ENCODE measurements at places on chromosomes 1 and 21. TPM values are rescaled to one million over a fixed set of nuclear protein-coding genes. Genes with fewer than 3 reads are reported as not detected.

GRCh38 chr1:84701376-84701775, 11.1 kb upstream of the SSX2IP start:
- DNase-seq: no peak

GRCh38 chr1:59484096-59484495, 187.2 kb downstream of the FGGY start:
- DNase-seq: no peak

- DNase-seq: no peak
Observed at GRCh38 chr1:161160671-161161145, 1.4 kb downstream of the USP21 start.

DNA sequence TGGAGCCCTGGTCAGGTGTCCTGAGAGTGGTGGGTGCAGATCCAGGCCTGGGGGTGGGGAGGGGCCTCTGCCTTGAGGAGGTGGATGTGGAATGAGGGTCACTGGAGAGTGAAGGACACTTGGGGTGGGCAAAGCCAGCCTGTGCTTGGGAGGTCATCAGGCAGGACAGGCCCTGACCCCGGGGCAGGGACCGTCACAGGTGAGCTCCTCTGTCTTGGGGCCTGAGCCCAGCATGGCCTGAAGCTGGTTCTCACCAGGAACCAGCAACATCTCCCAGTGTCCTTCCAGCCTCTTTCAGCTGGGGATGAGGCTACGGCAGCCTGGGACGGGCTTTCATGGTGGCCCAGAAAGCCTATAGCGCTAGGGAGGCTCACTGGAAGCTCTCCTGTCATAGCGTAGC, 831 bp upstream of the KRTAP10-2 start:
- no peak for DNase-seq

GRCh38 chr1:180131510-180131909, 23.2 kb upstream of the QSOX1 start:
- peak; percentile 71 for DNase-seq

GRCh38 chr1:234008591-234008990, 104.1 kb downstream of the SLC35F3 start:
- DNase-seq: no peak

- DNase-seq: peak; percentile 33
Observed at GRCh38 chr1:3814771-3815561, 18.7 kb upstream of the LRRC47 start.

ADAMTSL4 gene
- total RNA-seq: 164 TPM

DNA sequence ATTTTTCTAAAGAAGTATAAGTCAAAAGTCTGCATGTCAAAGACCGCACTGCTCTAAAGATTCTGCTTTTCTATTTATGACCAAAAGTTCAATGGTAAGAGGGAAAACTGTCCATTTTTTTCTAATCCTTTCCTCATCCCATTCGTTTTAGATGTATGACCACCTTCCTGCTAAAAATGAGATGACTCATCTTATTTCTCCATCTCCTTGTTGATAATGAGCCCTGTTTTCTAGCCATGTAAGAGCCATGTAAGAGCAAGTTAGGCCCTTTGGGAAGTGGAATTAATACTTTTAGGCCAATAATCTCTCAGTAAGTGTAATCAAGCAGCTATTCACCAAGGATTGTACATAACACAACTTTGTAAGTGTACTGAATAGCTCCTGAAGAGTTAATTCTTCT, 475.6 kb upstream of the B3GALT2 start:
- DNase-seq: no peak

BACH1 gene
- total RNA-seq: 148 TPM

GRCh38 chr1:117275055-117275454, 64.3 kb upstream of the VTCN1 start:
- DNase-seq: no peak

DNA sequence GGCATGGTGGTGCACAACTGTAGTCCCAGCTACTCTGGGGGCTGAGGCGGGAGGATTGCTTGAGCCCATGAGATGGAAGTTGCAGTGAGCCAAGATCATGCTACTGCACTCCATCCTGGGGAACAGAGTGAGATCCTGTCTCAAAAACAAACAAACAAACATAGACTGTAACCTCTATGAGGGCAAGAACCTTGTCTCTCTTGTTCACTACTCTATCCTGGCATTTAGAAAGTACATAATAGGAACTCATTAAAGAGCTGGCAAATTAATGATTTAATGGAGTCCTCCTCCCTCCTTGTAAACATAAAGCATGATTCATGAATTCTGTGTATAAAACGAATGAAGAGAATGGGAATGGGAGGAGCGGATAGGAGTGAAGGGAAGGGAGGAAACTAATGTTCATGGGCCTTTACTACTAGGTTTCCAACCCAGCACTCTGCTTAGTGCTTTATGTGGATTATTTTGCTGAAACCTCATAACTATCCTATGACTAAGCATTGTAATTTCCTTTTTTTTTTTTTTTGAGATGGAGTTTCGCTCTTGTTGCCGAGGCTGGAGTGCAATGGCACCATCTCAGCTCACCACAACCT, 8.6 kb downstream of the LMOD1 start:
- DNase-seq: no peak

GRCh38 chr1:27726173-27727044, 648 bp downstream of the FAM76A start:
- peak; percentile 80 for DNase-seq

RIMS3 gene
- 4.6 TPM for total RNA-seq

DNA sequence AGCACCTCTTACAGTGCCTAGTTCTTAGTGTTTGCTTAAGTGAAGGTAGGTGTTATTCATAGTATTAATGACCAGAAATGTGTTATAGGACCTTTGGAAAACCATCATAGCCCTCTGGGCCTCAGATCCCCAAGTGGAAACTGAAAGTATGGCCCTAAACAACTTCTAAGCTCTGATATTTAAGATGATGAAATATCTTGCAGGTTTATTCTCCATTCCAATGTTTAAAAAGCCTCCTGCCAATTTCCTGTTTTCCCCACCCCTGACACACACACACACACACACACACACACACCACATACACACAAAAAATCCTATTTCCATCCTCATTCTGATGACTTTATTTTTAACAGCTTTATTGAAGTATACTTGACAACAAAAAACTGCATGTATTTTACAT, 108.2 kb downstream of the DIRAS3 start:
- DNase-seq: no peak

SDHB gene
- total RNA-seq: 79.8 TPM

CRNN gene
- not detected for total RNA-seq

DNA sequence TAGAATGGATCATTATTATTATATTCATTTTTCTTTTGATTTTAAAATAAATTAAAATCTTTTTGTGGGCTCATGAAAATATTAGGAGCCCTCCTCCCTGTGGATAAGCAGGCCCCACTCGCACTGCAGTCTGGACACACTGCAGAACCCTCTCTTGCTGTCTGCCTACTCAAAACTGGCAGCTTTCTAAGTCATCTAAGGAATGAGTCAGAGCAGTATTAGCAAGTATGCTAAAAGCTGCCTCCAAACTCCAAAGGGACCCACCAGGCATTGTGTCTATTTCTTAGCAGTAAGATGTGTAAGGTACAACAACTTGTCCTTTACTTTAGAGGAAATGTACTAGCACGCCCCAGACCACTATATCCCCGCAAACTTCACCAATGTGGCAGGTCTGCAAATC, 108.8 kb downstream of the SYF2 start:
- DNase-seq: no peak

- no peak for DNase-seq
Observed at GRCh38 chr1:112040891-112041740, 51.6 kb upstream of the KCND3 start.

C8A gene
- not detected for total RNA-seq

MPL gene
- 0.65 TPM for total RNA-seq

DNA sequence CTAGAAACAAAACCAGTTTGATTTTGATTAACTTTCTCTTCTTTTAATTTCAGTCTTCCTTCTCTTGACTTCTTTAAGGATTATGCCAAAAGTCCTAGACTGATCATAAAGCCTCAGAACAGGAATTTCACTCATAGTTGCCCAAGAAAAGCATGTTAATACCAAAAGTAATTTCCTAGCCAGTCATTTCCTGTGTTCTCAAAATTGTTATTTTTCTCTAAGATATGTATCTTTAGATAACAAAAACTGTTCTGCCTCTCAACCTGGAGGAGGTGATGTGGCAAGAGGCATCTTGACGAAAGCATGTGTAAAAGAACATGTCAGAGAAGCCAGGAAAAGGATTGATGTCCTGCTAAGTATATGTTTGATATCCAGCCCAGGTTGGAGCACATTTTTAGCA, 78.0 kb upstream of the IPO9 start:
- DNase-seq: no peak

GRCh38 chr1:117780687-117781475, 148.5 kb downstream of the GDAP2 start:
- DNase-seq: no peak

- DNase-seq: no peak
Observed at GRCh38 chr21:40299451-40299850, 432.2 kb downstream of the PCP4 start.

DNA sequence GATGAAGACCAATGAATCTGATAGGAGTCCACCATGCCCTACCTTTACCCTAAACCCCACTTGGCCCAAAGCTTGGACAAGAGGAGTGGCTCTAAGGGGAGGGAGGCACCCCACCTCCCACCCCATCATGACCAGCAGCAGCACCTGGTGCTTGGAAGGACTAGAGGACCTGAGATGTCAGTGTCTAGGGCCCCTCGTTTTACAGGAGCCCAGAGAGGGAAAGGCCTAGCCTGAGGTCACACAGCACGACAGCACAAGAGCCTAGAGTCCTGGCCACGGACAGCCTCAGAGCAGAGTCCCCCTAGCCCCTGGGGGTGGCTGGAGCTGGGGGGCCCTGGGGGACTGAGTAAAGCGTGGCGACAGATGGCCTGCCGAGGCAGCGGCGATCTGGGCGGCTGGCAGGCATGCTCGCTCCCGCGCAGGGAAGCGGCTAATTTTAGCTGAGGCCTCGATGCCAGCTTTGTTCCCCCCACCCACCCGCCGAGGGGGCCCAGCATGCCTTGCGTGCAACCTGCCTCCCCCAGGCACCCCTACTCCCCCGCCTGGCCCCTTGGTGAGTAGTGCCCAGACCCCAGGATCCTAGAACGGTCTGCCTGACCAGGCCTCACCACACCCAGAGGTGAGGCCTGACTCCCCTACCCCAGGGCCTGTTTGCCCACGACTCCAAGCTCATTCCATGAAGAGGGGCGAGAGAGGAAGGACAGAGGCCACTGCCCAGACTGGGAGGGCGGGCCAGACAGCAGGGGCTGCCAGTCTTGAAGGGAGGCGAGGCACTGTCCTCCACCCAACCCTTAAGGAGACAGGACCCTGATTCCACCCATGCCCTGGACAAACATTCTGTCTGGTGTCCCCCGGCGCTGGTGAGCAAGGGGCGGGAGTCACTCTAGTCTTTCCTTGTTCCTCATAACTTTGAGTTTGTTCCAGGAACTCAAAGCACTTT, 39.0 kb downstream of the AHDC1 start:
- no peak for DNase-seq

GRCh38 chr1:230105754-230106625, 39.0 kb downstream of the GALNT2 start:
- no peak for DNase-seq

EXO1 gene
- total RNA-seq: 1.4 TPM

IL19 gene
- not detected for total RNA-seq

GRCh38 chr21:43274022-43274945, 105.5 kb downstream of the CRYAA start:
- DNase-seq: peak; percentile 34

UROD gene
- total RNA-seq: 60.4 TPM

DNA sequence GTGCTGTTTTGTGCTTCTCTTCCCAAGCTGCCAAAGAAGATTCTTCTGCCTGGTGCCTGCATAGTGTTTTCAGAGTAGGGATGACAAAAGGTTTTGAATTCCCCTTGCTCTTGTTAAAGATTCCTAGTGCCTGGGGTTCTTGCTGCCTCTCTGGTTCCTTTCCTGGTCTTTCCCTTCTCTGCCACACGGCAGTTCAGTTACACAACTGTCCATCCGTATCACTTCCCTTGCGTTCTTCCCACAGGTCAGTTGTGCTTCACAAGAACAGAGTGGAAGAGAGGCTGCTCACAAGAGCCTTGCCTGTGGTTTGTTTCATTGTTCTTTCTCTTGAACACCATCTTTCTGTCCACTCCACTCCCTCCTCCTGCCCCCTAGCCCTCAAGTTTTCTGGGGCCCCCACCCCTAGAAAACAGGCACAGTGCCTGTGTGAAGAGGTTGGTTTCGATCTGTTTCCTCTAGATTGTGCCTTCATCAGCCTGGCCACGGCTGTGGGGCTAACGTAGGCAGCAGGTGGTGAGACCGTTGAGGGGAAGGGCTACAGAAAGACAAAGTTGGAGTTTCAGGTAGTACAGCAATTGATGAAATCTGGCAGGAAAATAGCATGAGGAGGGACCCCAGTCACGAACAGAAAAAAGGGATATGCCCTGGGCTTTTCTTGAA, 5.8 kb downstream of the VASH2 start:
- DNase-seq: no peak

PDE9A gene
- total RNA-seq: 12.8 TPM

- no peak for DNase-seq
Observed at GRCh38 chr1:34746785-34747637, 7.8 kb upstream of the GJB5 start.

GRCh38 chr1:199762572-199762971, 264.9 kb upstream of the NR5A2 start:
- DNase-seq: no peak

DNA sequence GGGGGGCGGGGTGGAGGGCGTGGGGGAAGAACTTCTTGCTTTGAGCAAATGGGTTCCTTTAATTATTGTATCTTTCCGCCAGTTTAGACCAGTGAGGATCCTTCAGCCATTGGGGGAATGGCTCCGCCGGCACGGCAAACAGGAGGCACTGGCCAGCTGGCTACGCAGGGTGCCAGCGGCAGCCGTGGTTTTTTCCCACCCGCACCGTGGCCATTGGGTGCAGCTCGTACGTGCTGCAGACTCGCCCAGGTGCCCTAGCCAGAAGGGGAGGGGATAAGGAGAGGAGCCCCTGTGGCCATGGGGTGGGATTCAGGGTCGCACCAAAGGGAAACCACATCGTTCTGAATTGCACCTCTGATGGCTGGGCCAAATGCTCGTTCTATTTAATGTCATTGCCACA, 65.6 kb downstream of the RGSL1 start:
- DNase-seq: no peak

REN gene
- 0.59 TPM for total RNA-seq

DNA sequence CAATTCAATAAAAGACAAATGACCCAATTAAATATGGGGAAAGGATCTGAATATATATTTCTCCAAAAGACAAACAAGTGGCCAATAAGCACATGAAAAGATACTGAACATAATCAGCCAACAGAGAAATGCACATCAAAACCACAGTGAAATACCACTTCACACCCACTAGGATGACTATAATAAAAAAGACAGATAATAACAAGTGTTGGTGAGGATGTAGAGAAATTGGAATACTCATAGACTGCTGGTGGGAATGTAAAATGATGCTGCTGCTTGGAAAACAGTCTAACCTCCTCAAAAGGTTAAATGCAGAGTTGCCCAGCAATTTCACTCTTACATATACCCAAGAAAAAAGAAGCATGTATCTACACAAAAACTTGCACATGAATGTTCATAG, 48.9 kb downstream of the PIK3R3 start:
- DNase-seq: no peak

- DNase-seq: peak; percentile 69
Observed at GRCh38 chr1:2049225-2049717, 940 bp upstream of the PRKCZ start.
